ENCODE measurements at places on chromosomes 3 and 15.

DNA sequence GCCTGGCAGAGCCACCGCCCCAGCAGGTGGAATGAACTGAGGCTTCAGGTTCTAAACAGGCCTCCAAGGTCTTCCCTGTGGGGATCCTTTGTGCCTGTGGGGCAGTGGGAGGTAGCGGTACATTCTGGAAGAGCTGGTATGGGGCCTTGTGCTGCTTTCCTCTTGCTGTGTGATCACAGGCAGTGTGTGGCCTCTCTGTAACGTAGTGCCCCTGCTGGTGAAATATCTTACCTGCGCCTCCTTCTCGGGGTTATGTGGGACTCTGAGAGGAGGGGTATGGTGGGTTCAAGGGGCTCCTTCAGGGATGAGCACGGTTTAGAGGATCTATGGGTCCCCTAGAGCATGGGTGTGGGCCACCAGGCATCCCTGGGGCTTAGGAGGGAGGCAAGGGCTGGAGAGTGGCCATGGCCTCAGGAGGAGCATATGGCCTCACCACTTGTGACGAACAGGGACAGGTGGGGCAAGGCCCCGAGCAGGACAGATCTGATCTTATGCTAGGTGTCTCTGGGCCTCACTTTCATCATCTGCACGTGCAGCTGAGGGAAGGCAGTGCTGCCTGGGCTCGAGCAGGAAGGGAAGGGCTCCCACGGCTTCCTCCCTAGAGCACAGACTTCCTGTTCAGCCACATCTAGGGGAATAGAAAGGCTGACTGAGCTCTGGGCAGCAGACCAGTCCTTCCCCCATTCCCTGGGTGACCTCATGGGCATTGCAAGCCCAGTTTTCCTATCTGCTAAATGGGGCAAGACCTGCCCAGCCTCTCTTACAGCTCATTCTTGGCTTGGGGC is 1.9 kb upstream of the ALS2CL start:
- DNase-seq: peak; percentile 26

DNA sequence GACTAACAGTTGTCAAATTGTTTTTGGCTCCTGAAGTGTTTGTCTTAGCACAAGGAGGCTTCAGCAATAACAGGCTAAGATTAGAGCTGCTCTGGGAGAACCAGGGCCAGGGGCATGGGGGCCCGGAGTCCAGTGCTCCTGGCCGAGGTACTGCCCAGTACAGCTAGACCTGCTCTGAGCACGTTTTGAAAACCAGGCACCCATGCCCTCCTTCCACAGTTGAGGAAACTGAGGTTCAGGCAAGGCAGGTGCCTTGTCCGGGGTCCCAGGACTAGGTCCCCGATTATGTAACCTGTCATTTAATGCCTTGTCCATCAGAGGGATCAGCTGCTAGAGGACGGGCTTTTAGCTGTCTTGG is 19.2 kb downstream of the KBTBD13 start:
- no peak for DNase-seq

GRCh38 chr3:187950671-187951070 is 203.3 kb upstream of the LPP start:
- DNase-seq: no peak

DNA sequence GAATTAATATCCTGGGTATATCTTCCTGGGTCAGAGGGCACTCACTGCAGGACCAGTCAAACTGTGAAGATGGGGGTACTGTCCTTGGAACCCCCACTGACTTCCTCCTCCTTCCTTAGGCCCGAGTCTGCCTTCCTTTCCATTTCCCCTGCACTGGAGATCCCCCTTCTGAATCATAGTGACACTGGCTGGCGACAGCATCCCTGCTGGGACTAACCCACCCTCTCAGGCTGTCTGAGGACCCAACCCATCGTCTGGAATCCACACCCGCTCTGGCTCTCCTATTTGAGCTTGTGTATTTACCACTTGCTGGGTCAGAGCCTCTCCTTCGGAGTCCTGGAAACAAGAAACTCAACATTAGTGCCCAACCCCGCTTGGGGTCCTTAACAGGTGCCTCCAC is 21.2 kb downstream of the TMEM40 start:
- no peak for DNase-seq

GRCh38 chr3:122403489-122403888 is 12.4 kb downstream of the WDR5B start:
- DNase-seq: no peak

DNA sequence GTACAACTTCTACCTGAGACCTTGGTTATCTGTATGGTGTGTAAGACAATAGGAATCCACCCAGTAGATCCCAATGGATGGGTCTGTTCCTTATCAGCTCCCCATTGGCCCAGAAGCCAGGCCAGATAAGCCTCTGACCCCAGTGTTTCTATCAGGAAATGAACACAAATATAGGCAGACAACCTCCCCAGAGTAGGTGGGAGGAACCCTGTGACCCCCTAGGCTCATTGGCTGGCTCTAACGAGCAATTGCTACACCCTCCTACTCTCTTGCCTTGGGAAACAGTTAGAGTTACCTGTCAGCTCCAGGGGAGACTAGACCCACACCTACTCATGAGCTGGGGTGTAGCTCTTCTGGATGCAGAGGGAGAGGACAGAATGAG is 299.9 kb downstream of the UACA start:
- no peak for DNase-seq

GRCh38 chr3:99625237-99625622 is 13.2 kb upstream of the COL8A1 start:
- DNase-seq: no peak

DNA sequence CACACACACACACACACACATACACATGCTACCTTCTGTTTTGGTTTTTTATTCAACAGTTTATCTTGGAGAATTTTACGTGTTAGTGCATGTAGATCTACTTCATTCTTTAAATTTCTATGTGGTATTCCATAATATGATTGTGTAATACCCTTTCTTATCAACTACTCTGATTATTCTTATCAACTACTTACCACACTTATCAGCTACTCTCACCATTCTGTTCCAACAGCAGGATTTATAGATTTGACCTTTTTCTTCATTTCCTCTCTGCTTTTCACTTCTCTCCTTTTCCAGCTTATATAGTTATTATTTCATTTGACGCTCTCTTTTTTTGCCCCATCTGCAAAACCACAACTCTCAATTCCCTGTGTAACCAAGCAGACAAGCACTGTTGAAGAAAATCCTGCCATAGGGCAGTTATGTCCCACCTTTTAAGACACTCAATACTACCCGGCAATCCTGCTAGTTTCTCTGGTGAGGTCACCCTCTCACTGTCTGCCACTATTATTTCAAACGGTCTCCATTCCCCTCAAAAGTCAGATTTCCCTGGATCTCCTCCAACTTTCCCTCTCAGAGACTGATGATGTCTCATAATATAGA is 56.9 kb upstream of the SATB1 start:
- DNase-seq: no peak

DNA sequence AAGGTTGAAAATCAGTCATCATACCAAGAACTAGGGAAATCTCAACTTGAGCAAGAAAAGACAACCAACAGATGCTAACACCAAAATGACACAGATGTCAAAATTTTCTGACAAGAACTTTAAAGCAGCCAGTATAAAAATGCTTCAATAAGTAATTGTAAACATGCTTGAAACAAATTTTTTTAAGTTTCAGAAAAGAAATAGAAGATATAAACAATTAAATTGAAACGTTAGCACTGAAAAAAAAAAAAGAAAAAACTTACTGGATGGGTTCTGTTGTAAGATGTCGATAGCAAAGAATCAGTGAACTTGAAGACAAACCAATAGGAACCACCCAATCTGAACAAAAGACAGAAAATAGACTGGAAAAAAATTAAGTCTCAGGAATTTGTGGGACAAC is 8.0 kb downstream of the MYD88 start:
- DNase-seq: no peak

- DNase-seq: no peak
Measured at GRCh38 chr3:99400352-99400751, 238.0 kb upstream of the COL8A1 start.

DNA sequence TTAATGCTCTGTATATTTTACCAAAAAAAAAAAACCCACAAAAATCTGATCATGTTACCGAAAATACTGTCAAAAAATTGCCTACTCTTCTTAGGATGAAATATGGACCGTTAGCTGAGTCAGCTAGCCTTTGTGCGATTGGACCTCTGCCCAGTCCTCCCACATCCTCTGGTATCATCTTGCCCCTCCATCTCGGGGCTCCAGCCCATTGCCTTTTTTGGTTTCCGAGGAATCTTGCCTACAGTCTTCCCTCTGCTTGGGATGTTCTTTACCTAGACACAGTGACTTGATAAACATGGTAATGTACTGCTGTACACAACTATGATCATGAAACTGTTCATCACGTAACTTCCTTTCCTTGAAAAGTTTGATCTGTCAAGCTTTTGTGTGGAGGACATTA is 371.4 kb downstream of the SV2B start:
- no peak for DNase-seq

- peak; percentile 47 for DNase-seq
Measured at GRCh38 chr15:66566963-66567531, 1.2 kb upstream of the LCTL start.

- DNase-seq: peak; percentile 35
Measured at GRCh38 chr3:182621435-182622240, 171.7 kb upstream of the ATP11B start.

DNA sequence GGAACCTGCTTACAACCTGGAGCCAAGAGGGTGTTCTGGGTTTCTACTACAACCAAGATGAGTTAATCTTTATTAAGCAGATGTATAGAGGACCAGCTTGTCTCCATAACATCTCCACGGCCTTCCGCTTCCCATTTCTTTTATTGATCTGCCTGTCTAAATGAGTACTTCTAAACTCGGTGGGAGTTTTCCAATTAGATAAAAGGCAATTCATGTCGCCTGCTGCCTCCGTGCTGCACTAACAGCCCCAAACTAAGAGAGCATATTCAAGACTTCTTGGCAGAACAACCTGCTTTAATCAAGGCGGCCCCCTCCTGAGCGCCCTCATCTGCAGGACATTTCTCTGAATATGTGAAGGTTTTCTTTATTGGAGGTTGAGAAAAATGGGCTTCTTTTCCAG is 270.1 kb downstream of the PDCD6IP start:
- DNase-seq: no peak

GRCh38 chr3:177781686-177782161 is 584.4 kb upstream of the TBL1XR1 start:
- peak; percentile 28 for DNase-seq

GRCh38 chr3:115095236-115095635 is 51.9 kb downstream of the ZBTB20 start:
- no peak for DNase-seq

DNA sequence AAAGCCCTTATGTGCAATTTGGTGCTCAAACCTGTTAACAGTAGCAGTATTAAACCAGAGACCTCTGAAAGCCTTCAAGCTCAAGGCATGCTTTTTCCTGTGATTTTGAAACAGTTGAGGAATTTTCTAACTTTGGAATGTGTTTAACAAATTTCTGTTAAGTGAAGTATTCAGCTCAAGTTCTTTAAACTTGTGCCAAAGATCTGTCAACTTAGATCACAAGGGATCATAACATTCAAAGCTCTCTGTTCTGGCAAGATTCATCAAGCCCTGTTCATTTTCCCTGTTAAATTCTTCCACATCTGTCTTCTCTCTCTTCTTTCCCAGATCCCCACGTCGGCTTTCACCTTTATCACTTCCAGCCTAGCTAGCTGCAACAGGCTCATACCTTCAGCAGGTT is 28.8 kb upstream of the RYK start:
- no peak for DNase-seq

GRCh38 chr15:77461486-77461885 is 40.8 kb downstream of the HMG20A start:
- DNase-seq: no peak
